ENCODE measurements at places on chromosomes 12 and 14. TPM values are rescaled to one million over a fixed set of nuclear protein-coding genes. Genes with fewer than 3 reads are reported as not detected.

Gene RNASE7
- total RNA-seq, result not detected

Gene GCN1
- 43.4 TPM for total RNA-seq

Gene CYP46A1
- 0.12 TPM for total RNA-seq

Gene CHST11
- 8.4 TPM for total RNA-seq

Gene RNASE3
- total RNA-seq, result not detected

- DNase-seq, result no peak
These were observed 48.3 kb downstream of the SEL1L start for GRCh38 chr14:81485372-81485771.

- DNase-seq, result no peak
These were observed 1.5 kb downstream of the P3H3 start for GRCh38 chr12:6829536-6830220.

GRCh38 chr12:40103043-40103442 lies 2.8 kb downstream of the SLC2A13 start:
- no peak for DNase-seq

- no peak for DNase-seq
These were observed 51.1 kb downstream of the CCDC60 start for GRCh38 chr12:119385659-119386058.

GRCh38 chr12:2836574-2836973 lies 1.7 kb upstream of the NRIP2 start:
- no peak for DNase-seq

DNA sequence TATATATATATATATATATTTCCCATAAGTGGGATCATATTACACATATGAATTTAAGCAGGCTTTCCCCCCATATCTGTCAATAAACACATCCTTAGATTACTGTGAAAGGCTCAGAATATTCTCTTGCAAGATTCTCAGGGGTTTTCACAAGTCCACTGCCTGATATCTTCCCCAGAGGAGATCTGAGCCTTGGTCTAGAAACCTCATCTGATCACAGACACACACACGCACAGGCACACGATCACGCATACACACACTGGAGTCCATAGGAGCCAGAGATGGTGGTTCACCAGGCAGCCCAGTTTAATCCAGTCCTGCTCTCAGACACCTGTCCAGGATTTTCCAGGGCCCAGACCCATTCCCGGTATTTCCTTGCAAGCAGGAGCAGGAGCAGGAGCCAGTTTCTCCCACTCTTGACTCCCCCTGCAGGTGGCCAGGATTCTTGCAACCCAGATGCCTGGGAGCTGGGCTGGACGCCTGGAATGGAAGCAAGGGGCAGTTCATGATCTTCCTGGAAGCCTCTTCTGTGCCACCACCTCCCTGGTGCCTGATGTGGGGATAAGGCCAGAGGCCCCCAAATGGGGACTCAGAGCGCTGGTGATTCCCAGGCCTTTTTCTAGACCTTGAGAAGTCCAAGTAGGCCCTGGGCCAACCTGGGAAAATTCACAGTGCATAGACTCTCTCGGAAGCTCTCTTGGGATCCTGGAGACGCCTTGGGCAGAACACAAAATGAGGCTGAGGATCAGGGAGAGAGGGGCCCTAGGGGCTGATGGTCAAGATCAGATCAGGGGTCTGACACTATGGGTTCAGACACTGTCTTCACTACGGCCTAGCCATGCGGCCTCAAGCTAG lies 16.5 kb upstream of the KRT78 start:
- peak; percentile 78 for DNase-seq

DNA sequence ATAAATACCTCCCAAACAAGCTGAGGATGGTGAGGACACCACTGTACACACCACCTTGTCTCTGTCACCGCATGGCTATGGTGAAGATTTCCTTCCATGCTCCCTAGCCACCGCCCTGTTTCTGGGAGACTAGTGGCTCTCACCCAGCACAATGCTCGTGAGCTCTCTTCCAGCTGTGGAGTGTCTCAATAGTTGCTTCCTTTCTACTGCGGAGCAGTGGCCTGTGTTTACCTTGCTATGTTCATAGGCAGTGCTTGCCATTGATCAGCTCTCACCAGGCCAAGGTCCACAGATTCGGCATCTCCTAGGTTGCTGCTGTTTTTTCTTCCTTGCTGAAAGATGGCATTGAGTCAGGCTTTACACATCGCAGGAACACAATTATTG lies 313.6 kb upstream of the RTL1 start:
- no peak for DNase-seq

DNA sequence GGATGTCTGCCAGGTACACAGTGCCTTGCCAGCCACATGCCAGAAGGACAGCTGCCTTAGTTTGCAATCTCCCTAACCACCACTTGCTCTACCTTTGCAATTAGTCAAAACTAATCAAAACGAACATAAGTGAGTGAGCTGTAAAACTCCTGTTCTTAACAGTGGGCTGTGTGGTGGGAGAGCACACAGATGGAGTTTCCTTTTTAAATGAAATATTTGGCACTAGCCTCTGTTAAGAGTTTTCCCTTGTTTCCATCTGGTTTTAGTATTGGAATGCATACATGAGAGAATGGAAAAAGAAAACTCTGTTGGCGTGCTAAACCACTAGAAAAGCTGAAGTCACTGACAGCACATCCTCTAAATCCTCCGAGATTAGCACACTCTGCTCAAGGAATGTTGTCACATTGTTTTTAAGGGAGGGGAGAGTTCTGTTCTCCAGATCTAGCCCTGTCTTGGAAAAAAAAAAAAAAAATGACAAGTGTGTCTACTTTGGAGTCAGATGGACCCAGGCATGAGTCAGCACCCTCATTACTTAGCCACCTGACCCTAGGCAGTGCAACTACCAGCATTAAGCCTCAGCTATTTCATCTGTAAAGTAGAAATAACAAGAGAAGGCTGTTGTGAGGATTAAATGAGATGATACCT lies 83.9 kb downstream of the STXBP6 start:
- DNase-seq, result peak; percentile 56

- DNase-seq, result no peak
These were observed 5.3 kb downstream of the GSC start for GRCh38 chr14:94764573-94764972.
